Thoracic aorta (tissue), 2 donors: ENCODE measurements at places on chromosomes 5 and 9.

DNA sequence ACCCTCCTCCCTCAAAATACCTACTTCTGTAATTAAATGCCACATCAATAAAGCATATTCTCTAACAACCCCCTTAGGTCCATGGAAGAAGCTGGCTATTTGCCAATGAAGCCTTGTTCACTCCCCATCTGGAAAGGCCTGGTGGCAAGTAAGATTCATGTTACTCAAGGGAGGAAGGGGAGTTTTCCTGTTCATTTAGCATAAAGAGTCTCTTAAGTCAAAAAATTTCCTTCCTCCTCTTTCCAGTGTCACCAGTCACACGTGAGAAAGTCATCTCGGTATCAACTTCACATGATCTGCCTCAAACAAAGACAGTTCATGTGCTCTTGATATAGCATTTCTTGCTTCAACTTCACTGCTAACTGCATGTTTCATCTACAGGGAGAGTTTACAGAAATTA is 32.7 kb upstream of the RIC1 start:
- H3K4me1 ChIP-seq, result peaks cover 17% of the 10 kb centered on the region
- no peaks in the 10 kb centered on the region for H3K27me3 ChIP-seq
- no peak for DNase-seq
- H3K36me3 ChIP-seq, result no peaks in the 10 kb centered on the region

GRCh38 chr5:143398451-143399237 is 4.8 kb downstream of the NR3C1 start:
- peaks cover 72% of the 10 kb centered on the region for H3K4me1 ChIP-seq
- H3K27me3 ChIP-seq, result no peaks in the 10 kb centered on the region
- H3K4me3 ChIP-seq, result peak overlapping the region; percentile 93
- no peak for DNase-seq
- no peak overlapping the region for H3K27ac ChIP-seq

GRCh38 chr9:128082151-128082550 is 14.1 kb downstream of the SLC25A25 start:
- no peak for DNase-seq
- H3K27me3 ChIP-seq, result no peaks in the 10 kb centered on the region
- H3K36me3 ChIP-seq, result no peaks in the 10 kb centered on the region
- H3K4me1 ChIP-seq, result peaks cover 19% of the 10 kb centered on the region

DNA sequence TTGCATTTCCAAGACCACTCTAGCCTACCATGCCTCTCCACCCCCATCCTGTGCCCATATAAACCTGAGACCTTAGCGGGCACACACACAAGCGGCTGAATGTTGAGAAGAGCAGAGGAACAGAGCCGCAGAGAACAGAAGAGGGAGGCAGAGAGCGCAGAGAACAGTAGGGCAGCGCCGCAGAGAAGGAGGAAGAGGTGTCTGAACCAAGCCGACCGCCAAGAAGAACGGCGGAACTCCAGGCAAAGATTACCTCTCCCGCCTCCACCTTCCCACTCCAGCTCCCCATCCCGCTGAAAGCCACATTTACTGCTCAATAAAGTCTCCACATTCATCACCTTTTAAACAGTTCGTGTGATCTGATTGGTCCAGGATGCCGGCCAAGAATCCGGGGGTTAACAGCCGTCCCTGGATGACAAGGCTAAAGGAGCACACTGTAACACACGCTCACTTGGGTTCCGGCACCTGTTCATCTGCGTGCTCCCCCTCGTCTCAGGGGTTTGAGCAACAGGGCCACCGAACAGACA is 33.2 kb downstream of the GRIN3A start:
- H3K27ac ChIP-seq, result no peak overlapping the region
- no peaks in the 10 kb centered on the region for H3K36me3 ChIP-seq
- H3K27me3 ChIP-seq, result no peaks in the 10 kb centered on the region
- peak overlapping the region; percentile 44 for H3K4me3 ChIP-seq
- no peak for DNase-seq
- no peaks in the 10 kb centered on the region for H3K4me1 ChIP-seq

- no peak for DNase-seq
- H3K4me1 ChIP-seq, result peaks cover 15% of the 10 kb centered on the region
- no peaks in the 10 kb centered on the region for H3K27me3 ChIP-seq
- H3K27ac ChIP-seq, result no peak overlapping the region
- H3K4me3 ChIP-seq, result no peak overlapping the region
- no peaks in the 10 kb centered on the region for H3K36me3 ChIP-seq
Observed at GRCh38 chr5:78644741-78645300, 3.8 kb downstream of the LHFPL2 start.

DNA sequence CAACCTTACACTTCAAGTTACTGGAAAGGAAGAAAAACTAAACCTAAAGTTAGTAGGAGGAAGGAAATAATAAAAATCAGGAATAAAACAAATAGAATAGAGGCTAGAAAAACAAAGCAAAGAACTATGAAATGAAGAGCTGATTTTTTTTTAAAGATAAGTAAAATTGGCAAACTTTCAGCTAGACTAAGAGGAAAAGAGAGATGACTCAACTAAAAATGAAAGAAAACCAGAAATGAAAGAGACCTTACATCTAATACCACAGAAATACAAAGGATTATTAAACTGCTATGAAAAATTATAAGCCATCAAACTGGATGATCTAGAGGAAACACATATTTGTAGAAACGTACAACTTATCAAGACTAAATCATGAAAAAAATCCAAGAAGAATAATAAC is 60.0 kb downstream of the PRRC1 start:
- H3K27ac ChIP-seq, result no peak overlapping the region
- H3K36me3 ChIP-seq, result no peaks in the 10 kb centered on the region
- H3K4me1 ChIP-seq, result no peaks in the 10 kb centered on the region
- H3K4me3 ChIP-seq, result no peak overlapping the region

GRCh38 chr5:98630621-98631020 is 142.8 kb upstream of the RGMB start:
- DNase-seq, result no peak
- no peaks in the 10 kb centered on the region for H3K4me1 ChIP-seq
- H3K27ac ChIP-seq, result no peak overlapping the region
